ENCODE measurements at places on chromosomes 11 and 22. TPM values are rescaled to one million over a fixed set of nuclear protein-coding genes. Genes with fewer than 3 reads are reported as not detected.

DNA sequence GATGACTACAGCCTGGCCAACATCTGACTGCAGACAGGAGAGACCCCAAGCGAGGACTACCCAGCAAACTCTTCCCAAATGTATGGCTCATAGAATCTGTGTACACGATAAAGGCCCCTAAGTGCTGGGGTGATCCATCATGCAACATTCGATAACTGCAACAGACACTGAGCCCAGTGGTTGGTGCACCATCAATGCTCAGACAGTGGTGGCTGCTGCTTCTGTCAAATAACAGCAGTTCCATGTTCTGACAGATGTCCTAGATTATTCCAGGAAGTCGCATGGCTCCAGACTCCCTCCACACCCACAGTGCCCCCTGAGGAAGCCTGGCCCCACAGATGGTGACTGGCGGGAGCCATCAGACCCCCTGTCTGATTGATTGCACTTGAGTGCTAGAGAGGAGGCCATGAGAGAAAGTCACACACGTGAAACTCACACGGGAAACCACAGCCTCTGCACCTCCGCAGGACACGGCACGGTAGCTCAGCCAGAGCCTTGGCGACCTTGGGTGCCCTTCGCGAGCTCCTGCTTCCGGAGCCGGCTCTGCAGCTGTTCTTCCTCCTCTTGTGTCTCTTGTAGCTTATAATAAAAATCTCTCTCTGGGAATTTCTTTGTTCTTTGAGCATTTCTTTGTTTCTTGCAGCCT is 1155.9 kb downstream of the TBC1D22A start:
- H3K36me3 ChIP-seq = no peaks in the 10 kb centered on the region
- no peak for DNase-seq
- H3K4me3 ChIP-seq = no peak overlapping the region
- H3K27me3 ChIP-seq = no peaks in the 10 kb centered on the region

C11orf87 gene
- not detected for total RNA-seq

PNPLA5 gene
- not detected for total RNA-seq

DNA sequence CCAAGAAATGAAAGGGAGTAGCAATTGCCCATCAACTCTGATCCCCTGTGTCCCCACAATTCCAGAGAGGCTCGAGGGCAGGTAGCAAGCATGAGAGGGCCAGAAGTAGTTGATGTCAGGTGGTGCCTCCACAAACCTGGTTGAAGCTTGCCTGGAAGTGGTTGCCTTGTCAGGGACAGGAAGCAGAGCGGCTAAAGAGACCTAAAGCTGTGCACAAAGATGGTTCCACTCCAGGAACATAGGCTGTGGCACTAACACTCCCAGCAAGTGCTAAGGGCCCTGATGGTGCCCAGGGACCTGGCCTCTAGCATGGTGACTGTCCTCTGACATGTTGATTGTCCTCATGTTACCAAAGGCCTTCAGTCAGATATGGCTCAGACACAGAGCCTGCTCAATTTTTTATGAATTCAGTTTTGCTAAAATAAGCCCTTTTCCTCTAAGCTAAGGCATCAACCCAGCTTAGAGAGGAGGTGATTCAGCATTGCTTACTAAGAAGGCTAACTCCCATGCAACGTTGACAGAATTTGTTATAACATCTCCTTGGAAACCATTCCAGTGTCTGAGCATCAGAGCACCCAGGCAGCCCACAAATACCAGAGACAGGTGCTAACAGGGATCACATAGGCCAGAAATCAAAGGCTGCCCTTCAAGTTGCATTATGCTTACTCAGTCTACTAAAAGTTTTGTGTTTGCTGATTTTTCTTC is 196.3 kb upstream of the ARHGAP20 start:
- peaks cover 4% of the 10 kb centered on the region for H3K4me1 ChIP-seq
- H3K4me3 ChIP-seq = no peak overlapping the region
- no peak for DNase-seq
- H3K36me3 ChIP-seq = no peaks in the 10 kb centered on the region

GRCh38 chr11:3115321-3115720 is 49.8 kb downstream of the OSBPL5 start:
- H3K4me3 ChIP-seq = no peak overlapping the region
- H3K27me3 ChIP-seq = peaks cover 2% of the 10 kb centered on the region
- H3K36me3 ChIP-seq = no peaks in the 10 kb centered on the region
- DNase-seq = no peak
- H3K27ac ChIP-seq = no peak overlapping the region

GRCh38 chr11:46537537-46538295 is 56.1 kb downstream of the AMBRA1 start:
- peak; percentile 63 for DNase-seq
- no peak overlapping the region for H3K4me3 ChIP-seq
- no peaks in the 10 kb centered on the region for H3K36me3 ChIP-seq

- H3K27me3 ChIP-seq = no peaks in the 10 kb centered on the region
- H3K36me3 ChIP-seq = no peaks in the 10 kb centered on the region
- no peak overlapping the region for H3K27ac ChIP-seq
- peak; percentile 59 for DNase-seq
- no peak overlapping the region for H3K4me3 ChIP-seq
- H3K4me1 ChIP-seq = peaks cover 1% of the 10 kb centered on the region
Observed at GRCh38 chr22:26461188-26461810, 22.3 kb downstream of the HPS4 start.

- H3K36me3 ChIP-seq = no peaks in the 10 kb centered on the region
- no peak overlapping the region for H3K4me3 ChIP-seq
- H3K4me1 ChIP-seq = peaks cover 1% of the 10 kb centered on the region
Observed at GRCh38 chr11:9799886-9800285, 136.0 kb downstream of the SWAP70 start.

DNA sequence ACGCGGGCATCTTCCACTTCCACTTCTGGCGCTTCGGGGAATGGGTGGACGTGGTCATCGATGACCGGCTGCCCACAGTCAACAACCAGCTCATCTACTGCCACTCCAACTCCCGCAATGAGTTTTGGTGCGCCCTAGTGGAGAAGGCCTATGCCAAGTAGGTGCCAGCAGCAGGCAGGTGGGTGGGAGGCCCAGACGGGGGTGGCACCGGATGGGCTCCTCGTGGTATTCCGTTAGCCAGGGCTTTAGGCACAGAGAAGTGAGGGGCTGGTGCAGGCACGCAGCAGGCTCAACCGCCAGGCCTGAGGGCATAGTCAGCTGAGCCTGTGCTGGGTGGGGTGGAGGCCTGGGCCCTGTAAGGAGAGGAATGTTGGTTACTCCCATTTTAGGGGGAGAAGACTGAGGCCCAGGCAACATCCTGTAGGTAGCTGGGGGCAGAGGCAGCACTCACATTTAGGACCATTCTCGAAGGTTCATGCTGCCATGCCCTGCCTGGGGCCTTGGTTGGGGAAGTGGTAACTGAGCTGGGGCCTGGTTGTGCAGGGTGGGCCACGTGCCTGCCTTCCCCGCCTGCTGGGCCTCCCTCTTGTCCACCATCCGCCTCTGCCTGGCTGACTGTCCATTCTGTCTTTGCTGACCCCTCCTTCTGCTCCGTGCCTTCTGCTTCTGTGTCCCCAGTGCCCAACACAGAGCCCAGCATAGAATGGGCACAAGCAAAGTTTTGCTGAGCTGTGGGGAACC is 10.2 kb downstream of the OMP start:
- no peak for DNase-seq
- no peak overlapping the region for H3K4me3 ChIP-seq
- H3K36me3 ChIP-seq = no peaks in the 10 kb centered on the region
- H3K27ac ChIP-seq = no peak overlapping the region

GRCh38 chr11:69205743-69206612 is 50.2 kb downstream of the SMIM38 start:
- H3K27me3 ChIP-seq = no peaks in the 10 kb centered on the region
- no peak overlapping the region for H3K4me3 ChIP-seq
- no peaks in the 10 kb centered on the region for H3K36me3 ChIP-seq
- no peaks in the 10 kb centered on the region for H3K4me1 ChIP-seq
- no peak overlapping the region for H3K27ac ChIP-seq

GRCh38 chr11:1198561-1199240 is 24.2 kb upstream of the MUC5B start:
- no peak overlapping the region for H3K4me3 ChIP-seq
- H3K36me3 ChIP-seq = no peaks in the 10 kb centered on the region
- no peak overlapping the region for H3K27ac ChIP-seq
- no peaks in the 10 kb centered on the region for H3K27me3 ChIP-seq
- no peak for DNase-seq

DNA sequence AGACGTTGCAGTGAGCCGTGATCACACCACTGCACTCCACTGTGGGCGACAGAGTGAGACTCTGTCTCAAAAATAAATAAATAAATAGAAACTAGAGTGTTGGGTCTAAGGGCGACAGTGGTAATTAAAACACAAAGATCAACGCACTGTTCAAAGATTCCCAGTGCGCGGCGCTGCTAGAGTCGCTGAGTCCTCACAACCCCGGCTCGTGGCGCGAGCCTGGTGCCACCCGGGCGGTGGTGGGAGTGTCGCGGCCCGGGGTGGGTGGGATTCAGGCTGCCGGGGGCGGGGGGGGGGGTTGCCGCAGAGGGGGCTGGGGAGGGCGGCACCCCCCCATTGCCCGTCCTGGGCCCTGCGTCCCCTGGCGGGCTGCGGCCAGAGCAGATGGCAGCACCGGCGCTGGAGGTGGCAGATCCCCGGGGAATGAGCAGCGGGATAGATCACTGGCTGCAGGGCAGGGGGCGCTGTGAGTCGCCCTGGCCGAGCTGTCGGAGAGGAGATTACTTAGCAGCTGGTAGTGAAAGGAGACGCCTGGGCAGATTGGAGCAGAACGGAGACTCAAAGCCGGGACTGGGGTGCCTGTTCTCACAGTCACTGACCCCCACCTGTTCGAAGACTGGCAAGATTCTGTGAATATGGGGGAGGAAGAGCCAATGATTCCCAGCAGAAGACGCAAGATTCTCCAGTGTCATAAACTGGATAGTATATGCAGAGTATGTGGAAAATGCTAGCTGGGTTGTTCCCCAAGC is 30.2 kb upstream of the APOBEC3A start:
- DNase-seq = peak; percentile 66
- H3K27ac ChIP-seq = no peak overlapping the region
- no peaks in the 10 kb centered on the region for H3K36me3 ChIP-seq
- H3K27me3 ChIP-seq = no peaks in the 10 kb centered on the region

- DNase-seq = no peak
- H3K27ac ChIP-seq = no peak overlapping the region
- H3K4me1 ChIP-seq = no peaks in the 10 kb centered on the region
- no peaks in the 10 kb centered on the region for H3K36me3 ChIP-seq
- no peaks in the 10 kb centered on the region for H3K27me3 ChIP-seq
Observed at GRCh38 chr11:99571094-99571493, 550.3 kb downstream of the CNTN5 start.

RIBC2 gene
- 1.2 TPM for total RNA-seq

GRCh38 chr11:19436932-19437331 is 196.2 kb upstream of the E2F8 start:
- H3K36me3 ChIP-seq = no peaks in the 10 kb centered on the region
- no peaks in the 10 kb centered on the region for H3K27me3 ChIP-seq
- no peak overlapping the region for H3K27ac ChIP-seq
- H3K4me3 ChIP-seq = no peak overlapping the region
- no peak for DNase-seq

- H3K27me3 ChIP-seq = no peaks in the 10 kb centered on the region
- H3K4me1 ChIP-seq = no peaks in the 10 kb centered on the region
- no peak for DNase-seq
- H3K36me3 ChIP-seq = no peaks in the 10 kb centered on the region
- no peak overlapping the region for H3K27ac ChIP-seq
Observed at GRCh38 chr11:115718106-115718505, 213.9 kb upstream of the CADM1 start.

DNA sequence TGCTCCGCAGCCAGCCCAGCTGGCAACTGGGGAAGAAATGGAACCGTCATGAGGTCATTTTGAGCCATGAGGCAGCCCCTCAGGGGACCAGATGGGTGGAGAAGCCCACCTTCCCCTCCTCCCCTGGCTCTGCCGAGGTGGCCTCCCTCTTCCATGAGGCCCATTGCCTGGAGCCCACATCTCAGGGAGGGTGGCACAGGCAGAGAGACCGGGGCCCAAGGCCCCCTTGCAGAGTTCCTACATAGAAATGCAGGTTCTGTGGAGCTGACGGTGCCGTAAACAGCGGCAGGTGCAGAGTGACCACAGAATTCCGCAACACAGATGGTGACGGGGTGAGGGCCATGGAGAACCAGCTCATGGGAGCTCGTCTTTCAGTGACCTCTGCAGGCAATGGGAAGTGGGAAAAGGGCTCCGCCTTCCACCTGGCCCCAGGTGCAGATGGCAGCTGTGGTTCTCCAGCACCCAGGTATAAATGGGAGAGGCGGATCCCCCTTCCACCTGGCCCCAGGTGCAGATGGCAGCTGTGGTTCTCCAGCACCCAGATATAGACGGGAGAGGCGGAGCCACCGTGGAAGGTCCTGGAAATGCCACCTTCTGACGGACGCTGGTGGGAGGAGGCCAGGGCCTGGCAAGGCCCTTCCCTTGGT is 765.4 kb downstream of the BRD1 start:
- H3K27ac ChIP-seq = no peak overlapping the region
- H3K36me3 ChIP-seq = no peaks in the 10 kb centered on the region
- no peaks in the 10 kb centered on the region for H3K27me3 ChIP-seq
- no peaks in the 10 kb centered on the region for H3K4me1 ChIP-seq
- DNase-seq = no peak
- H3K4me3 ChIP-seq = no peak overlapping the region

All from ovary (tissue), 10 donors.